ENCODE measurements at places on chromosomes 7 and 10.

DNA sequence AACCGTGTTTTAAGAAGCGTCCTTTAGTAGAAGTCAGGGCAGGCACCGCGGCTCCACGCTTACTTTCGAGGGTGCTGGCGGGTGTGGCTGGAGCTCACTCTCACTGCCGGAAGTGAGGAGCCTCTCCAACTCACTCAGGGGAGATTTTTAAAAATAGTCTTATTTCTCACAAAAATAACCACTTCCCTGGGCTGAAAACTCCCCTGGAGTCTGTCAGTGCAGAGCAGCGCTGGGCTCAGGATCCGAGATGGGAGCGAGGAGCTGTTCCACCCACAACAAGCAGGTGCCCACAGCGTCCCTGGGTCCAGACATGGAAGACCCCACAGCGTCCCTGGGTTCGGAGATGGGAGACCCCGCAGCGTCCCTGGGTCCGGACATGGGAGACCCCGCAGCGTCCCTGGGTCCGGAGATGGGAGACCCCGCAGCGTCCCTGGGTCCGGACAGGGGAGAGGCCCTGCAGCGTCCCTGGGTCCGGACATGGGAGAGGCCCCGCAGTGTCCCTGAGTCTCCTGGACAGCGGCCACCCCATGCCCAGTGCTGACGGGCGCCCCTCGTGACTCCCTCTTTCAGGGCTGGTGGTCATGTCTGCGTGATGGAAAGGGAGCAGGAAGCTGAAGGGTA is 51.2 kb downstream of the VIPR2 start:
- DNase-seq: no peak

GRCh38 chr10:51685768-51686167 is 13.6 kb downstream of the CSTF2T start:
- DNase-seq: no peak

GRCh38 chr7:46972205-46972604 is 609.7 kb downstream of the TNS3 start:
- no peak for DNase-seq

DNA sequence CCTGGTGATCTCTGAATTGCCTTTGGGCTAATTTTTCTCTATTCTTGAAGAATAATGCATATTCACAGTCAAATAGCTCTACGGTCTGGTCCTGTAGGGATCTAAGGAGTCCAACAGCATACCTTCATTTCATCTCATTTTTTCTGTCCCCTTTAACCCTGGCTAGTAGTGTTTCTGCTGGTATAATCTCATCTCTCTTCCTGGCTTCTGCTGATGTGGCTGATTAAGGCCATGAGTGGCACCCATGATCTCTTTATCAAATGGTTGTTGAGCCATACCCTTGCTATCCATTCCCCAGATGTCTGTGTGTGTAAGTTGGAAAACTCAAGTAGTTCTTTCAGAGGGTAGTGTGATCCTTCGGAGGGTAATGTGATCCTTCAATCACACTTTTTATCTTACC is 119.5 kb downstream of the MARCHF5 start:
- no peak for DNase-seq

- DNase-seq: no peak
These were observed 288.0 kb upstream of the PITRM1 start for GRCh38 chr10:3460420-3461128.

GRCh38 chr7:99953649-99954048 is 22.2 kb downstream of the AZGP1 start:
- no peak for DNase-seq

- no peak for DNase-seq
These were observed 375.5 kb upstream of the LRRTM3 start for GRCh38 chr10:66550351-66550750.

DNA sequence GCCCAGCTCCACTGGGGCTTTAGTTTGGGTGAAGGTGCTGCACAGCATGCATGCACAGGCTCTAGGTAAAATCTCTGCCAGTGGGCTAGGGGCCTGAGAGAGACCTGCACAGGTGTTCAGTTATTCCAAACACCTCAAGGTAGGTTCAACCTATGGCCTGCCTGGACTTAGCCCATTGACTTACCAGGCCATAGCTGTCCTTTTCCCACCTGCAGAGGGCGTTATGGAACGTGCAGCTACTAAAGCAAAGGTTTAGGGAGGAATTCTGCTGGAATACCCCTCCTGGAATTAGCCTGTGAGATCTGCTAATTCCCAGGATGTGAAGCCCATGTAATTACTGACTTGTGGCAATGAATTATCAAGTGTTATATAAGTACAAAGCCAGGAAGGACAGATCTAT is 3.6 kb downstream of the VWC2 start:
- no peak for DNase-seq

- no peak for DNase-seq
These were observed 119.9 kb downstream of the ADCYAP1R1 start for GRCh38 chr7:31171984-31172383.

GRCh38 chr7:22814261-22815208 is 8.1 kb downstream of the TOMM7 start:
- no peak for DNase-seq

DNA sequence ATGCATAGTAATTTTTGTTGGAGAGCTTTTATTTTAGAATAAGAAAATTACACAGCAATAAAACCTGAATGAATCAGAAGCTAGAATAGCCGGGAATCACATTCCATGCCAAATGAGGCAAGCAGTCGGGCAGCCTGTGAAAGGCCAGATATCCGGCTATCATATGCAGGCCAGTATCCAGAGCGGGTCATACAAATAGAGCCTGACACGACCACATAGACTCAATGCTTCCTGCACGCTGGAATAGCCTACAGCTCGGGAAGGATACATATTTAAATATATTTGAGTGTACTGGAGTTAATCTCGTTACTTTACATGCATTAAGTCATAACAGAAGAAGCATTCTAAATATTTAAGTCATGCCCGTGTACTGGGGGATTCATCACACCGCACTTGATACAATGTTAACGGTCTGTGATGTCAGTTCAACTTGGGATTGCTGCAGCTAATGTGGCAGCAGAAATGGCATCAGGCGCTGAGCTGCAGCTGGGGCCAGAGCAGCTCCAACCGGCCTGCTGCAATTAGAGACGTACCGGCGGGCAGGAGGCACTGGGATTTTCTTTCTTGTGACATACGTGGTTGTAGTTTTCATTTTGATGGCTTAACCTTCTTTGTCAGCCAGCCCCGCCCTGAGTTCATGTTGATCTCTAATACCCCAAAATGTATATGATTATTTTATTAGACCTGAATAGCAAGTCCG is 112.0 kb downstream of the EBF3 start:
- no peak for DNase-seq

DNA sequence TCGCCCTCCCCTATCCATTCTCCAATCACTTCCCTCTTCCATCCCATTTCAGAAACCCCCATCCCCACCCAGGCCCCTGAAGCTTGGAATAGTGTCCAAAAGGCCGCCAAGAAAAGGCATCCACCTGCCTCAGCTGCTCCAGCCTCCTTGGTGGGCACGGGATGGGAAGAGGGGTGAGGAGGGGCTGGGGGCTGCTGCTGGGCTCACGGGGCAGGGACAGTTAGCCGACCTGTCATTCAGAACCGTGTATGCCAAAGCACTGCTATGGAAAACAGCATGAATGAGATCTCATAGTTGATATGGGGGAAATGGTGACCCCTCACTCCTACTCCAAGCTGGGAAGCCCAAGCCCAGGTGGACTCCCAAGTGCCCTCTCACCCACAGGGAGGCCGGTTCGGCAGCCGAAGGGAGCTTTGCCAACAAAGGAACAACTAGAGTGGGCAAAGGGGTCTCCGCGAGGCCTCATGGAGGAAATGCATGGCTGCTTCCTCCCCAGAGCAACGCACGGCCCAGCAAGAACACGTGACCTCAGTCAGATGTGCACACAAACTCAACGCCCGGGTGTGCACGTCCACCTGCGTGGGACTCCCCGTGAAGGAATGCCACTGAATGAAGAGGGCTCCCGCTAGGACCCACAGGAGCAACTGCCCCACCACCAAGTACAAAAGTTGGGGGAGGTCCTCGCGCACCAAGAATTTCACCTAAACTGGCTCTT is 52.5 kb downstream of the EBF3 start:
- DNase-seq: no peak

DNA sequence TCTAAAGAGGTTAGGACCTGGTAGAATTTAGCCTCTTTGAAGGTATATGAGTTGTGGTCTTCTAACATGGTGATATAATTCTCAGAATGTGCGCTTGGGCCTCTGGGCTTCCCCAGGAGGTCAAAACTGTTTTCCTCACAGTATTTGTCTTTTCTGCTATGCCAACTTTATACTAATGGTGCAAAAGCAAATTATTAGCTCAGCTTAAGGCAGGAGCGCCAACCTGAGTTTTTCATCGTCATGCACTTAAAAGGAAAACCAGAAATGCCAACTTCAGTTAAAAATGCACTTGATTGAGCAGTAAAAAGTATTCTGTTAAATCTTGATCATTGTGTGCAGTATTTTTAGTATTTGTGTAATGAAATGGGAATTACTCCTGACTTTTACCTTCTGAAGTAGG is 9.7 kb downstream of the TDRD1 start:
- DNase-seq: no peak

DNA sequence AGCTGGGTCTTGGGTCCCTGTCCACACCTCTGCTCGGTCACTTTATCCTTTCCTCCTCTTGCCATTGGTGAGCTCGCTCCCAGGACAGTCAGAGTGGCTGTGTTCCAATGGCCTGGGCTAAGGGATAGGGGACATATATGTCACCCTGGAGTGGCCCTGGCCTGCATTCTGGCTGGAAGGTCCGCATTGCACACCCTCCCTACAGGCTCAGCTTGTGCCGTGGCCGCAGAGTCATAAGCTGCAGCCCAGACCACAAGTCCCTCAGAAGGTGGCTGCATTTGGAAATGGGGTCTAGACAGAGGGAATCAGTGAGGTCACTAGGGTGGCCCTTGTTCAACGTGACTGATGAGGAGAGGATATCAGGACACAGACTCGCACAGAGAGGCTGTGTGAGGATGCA is 363.8 kb upstream of the SHH start:
- no peak for DNase-seq

DNA sequence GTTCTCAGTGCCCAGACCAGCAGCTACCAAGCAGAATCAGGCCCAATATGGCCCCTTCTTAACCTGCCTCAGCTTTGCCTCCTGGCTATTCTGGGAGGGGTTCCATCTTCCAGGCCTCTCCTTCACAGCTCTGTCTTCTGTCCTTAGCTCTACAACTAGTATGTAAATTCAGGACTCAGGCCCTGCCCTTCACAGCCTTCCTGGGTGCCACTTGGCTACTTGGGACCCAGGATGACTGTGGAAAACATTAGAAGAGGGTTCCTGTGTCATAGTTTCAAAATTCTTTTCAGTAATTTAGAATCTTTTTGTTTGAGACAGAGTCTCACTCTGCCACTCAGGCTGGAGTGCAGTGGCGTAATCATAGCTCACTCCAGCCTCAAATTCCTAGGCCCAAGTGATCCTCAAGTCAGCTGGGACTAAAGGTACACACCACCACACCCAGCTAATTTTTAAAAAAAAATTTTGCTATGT is 33.2 kb upstream of the PAPSS2 start:
- no peak for DNase-seq

GRCh38 chr7:81594767-81595166 is 175.1 kb downstream of the HGF start:
- no peak for DNase-seq

- DNase-seq: no peak
These were observed 755 bp downstream of the FAM171A1 start for GRCh38 chr10:15370212-15370855.

GRCh38 chr10:113569576-113569975 is 16.7 kb downstream of the HABP2 start:
- DNase-seq: no peak

- no peak for DNase-seq
These were observed 21.7 kb downstream of the RAB18 start for GRCh38 chr10:27525819-27526218.

- no peak for DNase-seq
These were observed 29.9 kb downstream of the SRRM3 start for GRCh38 chr7:76231583-76231982.
